ENCODE measurements at places on chromosomes 13 and 19. TPM values are rescaled to one million over a fixed set of nuclear protein-coding genes. Genes with fewer than 3 reads are reported as not detected.
A peak's percentile ranks its signal among the peaks of the same experiment; 100 is the strongest.

The ZNF599 gene
- total RNA-seq, result 4.8 TPM

DNA sequence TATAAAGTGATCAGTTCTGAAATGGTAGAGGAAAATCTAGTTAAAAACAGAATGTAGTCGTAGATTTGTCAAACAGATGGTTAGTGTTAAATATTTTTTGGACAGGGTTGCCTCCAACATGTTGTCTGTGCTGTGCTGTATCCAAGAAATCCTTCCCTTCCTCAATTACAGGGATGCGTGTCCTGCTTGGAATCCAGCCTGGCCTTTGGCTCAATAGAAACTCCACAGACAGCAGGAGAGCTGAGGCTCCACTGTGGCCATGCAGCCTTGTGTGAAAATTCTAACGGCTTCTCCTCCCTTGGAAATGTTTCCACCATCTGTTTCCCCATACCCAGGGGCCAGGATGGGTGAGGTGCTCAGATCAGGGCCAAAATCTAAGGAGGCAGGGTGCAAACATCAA lies 67.7 kb upstream of the USP29 start:
- no peak for DNase-seq

The AXL gene
- 156 TPM for total RNA-seq

- peak; percentile 49 for DNase-seq
Measured at GRCh38 chr19:46365561-46365960, 18.7 kb downstream of the PPP5C start.

- DNase-seq, result no peak
Measured at GRCh38 chr13:28049215-28049614, 51.2 kb downstream of the FLT3 start.

DNA sequence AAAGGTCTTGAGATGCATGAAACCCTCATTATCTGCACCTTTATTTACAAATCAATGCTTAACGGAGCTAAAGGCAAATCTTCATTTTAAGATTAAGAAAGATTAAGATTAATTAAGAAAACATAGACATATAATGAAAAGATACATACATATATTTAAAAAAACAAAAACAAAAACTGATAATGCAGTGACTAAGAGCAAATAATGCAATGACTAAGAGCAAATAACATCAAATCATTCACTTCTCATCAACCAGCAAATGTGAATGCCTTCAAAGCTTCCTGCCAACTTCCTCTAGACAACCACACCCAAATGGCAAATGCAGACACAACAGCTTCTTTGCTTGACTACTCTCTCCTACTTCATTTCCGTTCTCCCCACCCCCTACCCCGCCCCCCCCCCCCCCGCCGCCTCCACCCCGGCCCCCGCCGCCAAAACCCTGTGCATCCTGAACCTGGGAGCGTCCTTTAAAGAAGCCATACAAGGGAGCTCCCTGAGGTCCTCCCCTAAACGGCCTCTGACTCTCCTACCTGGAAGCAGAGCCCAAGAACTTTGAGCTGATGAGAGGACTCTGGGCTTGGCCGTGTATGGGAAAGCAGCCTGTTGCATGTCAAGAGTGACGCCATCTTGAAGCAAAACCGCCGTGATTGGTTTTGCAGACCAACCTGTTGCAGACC lies 24.5 kb downstream of the TEX101 start:
- DNase-seq, result peak; percentile 16

DNA sequence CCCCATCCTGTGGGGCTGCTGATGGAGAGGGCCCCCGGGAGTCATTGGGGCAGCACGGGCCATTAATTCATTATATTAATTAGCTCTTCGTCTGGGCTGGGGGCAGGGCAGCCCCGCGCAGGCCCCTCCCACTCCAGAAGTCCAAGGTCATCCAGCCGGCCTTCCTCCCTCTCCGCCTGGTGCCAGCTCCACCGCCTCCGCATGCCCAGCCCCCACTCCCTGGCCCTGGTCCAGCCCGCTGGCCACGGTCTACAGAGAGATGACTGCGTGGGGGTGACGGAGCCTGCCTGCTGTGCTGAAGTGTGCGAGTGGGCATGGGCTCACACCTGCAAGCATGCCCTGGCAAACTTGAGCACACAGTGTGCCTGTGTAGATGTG lies 8.8 kb downstream of the IGLON5 start:
- no peak for DNase-seq

GRCh38 chr13:35697186-35697730 lies 220.8 kb upstream of the MAB21L1 start:
- DNase-seq, result no peak

DNA sequence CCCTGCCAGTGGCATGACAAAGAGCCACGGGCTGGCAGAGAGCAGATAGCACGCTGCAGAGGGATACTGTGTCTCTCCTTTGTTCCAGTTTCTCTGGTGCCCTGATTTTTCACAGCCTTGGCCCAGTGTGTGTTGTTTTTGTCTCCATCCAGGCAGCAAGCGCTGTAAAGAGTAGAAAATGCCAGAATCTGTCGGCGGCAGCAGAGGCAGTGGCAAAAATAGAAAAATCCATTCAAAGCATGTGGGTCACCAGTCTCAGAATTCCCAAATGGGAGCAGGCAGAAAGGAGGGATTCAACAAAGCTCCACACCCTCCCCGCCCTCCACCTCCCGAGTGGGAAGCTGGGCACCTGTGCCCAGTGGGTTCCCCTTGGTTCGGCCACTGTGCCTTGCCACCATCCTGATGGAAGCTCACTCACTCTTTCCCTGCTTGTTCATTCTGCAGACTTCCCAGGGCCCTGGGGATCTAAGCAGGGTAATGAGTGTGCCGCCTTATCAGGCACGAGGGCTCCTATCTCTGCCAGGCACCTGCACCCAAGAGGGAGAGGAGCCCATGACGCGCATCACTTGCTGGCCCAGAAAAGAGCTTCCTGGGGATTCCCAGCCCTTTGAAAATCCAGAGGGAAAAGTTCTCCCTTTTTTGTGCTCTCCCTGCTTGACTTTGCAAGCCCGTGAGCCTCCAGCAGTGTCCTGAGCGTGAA lies 416.9 kb downstream of the IRS2 start:
- DNase-seq, result no peak

GRCh38 chr13:85241060-85241459 lies 558.2 kb downstream of the SLITRK6 start:
- DNase-seq, result peak; percentile 75

The PTPRH gene
- total RNA-seq, result 1.0 TPM

DNA sequence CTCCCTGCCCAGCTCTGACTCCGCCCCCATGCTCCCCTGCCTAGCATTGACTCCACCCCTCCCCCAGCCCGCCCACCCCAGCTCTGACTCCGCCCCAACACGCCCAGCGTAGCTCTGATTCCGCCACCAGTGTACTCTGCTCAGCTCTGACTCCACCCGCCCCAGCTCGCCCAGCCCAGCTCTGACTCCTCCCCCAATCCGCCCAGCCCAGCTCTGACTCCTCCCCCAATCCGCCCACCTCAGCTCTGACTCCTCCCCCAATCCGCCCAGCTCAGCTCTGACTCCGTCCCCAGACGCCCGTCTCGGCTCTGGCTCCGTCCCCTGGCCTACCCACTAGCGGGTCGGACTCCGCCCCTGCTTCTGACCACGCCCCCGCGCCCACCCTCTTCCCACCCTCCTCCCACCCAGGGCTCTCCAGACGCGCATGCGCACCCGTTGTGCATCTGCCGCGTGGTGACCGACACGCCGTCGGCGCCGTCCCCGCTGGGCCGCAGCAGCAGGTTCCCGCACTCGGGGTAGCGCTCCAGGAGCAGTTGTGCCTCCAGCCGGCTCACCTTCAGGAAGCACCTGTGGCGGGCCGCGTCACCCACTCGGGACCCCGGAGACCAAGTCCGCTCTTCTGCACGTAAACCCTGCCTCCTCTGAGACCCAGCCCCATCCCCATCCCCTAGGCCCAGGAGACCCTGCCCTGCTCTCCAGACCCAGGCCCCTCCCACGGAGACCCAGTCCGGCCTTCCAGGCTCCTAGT lies 10.2 kb downstream of the STAP2 start:
- DNase-seq, result peak; percentile 51

- peak; percentile 70 for DNase-seq
Measured at GRCh38 chr19:13155472-13156359, 5.5 kb downstream of the IER2 start.

DNA sequence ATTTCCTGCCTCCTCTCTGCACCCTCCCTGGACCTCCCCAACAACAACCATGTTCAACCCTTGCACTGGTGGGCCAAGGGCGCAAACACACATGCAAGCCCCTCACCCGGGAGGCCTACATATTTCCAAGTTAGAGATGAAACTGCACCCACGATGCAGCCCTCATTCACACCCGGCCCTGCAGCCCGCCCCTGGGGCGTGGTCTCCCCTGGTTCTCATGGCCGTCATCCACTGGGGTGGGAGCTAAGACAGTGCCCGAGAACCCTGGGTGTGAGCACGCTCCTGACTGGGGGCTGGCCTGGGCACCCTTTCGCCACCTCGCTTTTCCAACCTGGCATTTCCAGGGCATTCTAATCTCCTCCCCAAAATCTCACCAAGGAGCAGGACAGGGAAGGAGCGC lies 7.0 kb upstream of the SLC7A10 start:
- DNase-seq, result no peak

DNA sequence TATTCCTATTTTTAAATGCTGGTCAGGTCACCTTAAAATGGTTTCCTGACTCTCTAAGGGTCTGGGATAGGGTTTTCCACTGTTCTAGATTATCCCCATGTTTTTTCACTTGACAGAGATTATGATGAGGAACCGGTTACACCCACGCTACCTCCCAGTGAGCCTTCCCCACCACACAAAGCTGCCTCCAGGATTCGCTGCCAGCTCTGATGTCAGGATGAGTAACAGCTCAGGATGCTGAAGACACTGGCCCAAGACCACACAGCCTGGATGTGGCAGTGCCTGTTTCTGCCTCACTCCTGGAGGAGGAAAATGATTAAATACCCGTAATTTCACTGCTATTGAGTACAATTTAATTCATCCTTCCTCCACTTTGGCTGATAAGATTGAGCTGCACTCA lies 22.9 kb downstream of the ZNF114 start:
- peak; percentile 88 for DNase-seq

DNA sequence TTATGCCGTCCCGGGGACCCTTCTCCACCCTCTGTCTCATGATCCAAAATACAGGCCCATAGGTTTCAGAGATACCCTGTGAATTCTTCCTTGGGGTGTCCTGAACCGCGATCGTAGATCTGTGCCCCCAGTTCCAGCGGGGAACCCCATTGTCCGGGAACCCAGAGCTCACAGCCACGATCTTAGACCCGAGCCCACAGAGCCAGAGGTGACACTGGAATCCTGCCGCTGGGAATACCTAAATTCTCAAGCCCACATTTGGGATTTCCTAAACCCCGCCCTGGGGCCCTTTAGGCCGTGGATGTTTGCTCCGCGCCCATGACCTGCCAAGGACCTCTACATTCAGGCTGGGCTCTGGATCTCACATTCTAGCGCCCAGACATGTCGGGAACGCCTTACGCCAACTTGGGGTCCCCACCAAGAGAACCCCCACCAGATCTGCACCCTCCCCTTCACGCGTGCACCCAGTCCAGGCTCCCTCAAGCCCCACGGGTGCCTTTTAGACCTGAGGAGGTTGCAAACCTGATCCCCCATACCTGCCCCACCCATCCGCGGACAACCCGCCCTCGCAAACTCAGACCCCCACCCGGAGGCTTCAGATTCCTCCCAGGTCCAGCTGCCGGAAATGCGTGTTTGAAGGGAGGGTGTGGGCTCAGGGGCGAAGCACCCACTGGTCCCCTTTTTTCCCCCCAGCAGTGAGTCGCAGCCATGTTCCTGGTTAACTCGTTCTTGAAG lies 605 bp downstream of the CAPNS1 start:
- peak; percentile 67 for DNase-seq

The KL gene
- 0.07 TPM for total RNA-seq

The PRODH2 gene
- not detected for total RNA-seq

DNA sequence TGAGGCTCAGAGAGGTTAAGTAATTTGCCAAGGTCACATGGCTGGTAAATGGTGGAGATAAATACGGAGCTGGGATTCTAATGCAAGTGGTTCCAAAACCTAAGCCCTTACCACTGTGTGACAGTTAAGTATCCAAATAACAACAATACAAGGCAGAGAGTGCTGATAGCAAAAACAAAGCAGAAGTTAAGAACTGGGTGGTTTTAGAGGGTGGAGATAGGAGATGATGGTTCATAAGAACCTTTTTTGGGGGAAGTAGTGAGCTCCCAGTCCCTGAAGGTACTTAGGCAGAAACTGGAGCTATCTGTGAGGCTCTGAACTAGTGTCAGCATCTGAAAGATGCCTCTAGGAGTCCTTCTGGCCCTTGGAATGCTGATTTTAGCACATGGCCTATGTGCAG lies 56.2 kb upstream of the UBE2L5 start:
- no peak for DNase-seq

The CCDC70 gene
- total RNA-seq, result not detected

DNA sequence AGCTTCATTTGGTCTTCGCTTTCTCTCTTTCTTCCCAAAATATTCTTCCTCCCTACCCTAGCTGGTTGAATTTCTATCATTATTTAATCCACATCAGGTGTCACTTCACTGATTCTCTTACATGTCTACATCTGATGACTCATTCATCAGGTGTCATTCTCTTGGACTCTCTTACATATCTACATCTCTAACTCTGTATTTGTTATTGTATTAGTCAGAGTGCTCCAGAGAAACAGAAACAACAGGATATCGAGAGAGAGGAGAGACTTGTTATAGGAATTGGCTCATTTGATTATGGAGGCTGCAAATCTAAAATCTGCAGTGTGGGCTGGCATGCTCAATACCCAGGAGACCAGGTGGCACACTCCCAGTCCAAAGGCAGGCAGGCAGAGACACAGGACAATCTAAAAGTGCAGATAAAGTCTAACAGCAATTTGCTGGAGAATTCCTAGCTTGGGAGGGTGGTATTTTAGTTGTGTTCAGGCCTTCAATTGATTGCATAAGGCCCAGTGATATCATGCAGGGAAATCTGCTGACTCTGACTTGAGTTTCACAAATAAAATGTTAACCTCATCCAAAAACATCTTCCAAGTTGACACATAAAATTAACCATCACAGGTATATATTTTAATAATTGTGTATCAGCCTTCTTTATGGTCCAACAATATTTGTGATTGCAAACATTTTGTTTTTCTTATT lies 541.4 kb upstream of the SLITRK5 start:
- DNase-seq, result peak; percentile 39

DNA sequence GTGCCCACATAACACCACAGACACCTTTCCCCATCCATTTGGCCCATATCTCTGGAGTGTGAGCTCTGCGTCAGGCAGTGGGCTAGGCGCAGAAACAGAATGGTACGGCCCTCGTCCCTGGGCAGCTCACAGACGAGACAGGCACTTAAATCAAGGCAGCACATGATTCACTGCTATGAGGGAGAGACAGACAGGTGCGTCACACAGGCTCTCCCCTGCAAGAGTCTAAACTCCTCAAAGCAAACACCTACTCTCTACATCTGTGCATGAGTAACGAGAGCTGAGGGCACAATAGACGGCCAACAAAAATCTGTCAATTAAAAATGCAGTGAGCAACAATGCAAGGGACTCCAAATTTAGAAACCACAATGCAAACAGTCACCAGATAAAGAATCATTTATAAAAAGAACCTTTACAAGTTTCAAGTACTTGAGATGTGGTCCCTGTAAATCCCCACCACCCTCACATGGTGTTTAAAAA lies 348.9 kb downstream of the UQCRFS1 start:
- DNase-seq, result no peak

- DNase-seq, result no peak
Measured at GRCh38 chr13:113874177-113874576, 10.3 kb upstream of the GAS6 start.

Measured in astrocyte (in vitro differentiated cells and primary cell).